ENCODE measurements at places on chromosomes 2 and 18. TPM values are rescaled to one million over a fixed set of nuclear protein-coding genes. Genes with fewer than 3 reads are reported as not detected.

Gene PAX8
- 0.52 TPM for total RNA-seq

Gene ZC3H15
- 124 TPM for total RNA-seq

Gene NBEAL1
- 11.2 TPM for total RNA-seq

Gene RGPD4
- total RNA-seq, result 0.53 TPM

Gene LRRTM4
- total RNA-seq, result not detected

Gene GALNT14
- not detected for total RNA-seq

Gene METTL4
- total RNA-seq, result 6.5 TPM

Gene SERPINB12
- total RNA-seq, result not detected

Gene TUBA4A
- total RNA-seq, result 183 TPM

Gene ZNF513
- total RNA-seq, result 22.9 TPM

Gene CXCR2
- total RNA-seq, result not detected

Gene MEIS1
- not detected for total RNA-seq

Gene HOXD10
- total RNA-seq, result not detected

Gene UGT1A7
- not detected for total RNA-seq

Data from CD4-positive, alpha-beta T cell (primary cell).